ENCODE measurements at places on chromosomes 5 and 9.

DNA sequence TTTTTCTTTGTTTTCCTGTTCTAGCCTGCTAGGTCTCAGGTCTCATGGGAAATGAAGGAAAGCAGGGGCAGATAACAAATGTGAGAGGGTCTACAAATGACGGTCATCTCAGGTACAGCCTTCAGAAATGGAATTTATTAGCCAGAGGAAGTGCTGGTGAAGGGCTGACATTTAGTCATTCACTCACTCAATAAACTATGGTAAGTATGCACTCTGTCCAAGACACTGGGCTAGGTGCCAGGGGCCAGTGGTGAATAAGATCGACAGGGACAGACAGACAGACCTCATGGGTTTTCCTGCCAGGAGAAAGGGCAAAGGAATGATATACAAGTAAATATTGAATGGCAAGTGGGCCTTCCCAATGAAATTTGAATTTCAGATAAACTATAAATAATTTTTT, 6.3 kb downstream of the PDE6A start:
- DNase-seq: no peak

GRCh38 chr5:137095597-137095996, 403.5 kb downstream of the SPOCK1 start:
- no peak for DNase-seq

DNA sequence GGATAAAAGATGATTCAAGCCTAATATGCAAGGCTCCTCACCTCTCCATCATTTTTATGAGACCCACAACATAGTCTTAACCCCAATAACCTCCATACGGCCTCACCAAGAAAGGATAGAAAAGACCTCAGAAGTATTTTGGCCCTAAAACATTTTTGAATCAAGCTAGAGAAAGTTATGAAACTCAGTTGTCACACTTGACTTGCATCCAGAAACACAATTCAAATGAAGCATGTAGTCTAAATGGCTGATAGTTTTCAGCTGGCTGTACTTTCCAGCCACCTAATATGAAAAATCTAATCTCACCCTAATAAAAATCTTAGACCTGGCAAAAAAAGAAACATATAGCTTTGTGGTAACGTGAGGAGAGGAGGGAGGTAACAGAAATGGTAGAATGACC, 116.1 kb downstream of the ARL15 start:
- no peak for DNase-seq

DNA sequence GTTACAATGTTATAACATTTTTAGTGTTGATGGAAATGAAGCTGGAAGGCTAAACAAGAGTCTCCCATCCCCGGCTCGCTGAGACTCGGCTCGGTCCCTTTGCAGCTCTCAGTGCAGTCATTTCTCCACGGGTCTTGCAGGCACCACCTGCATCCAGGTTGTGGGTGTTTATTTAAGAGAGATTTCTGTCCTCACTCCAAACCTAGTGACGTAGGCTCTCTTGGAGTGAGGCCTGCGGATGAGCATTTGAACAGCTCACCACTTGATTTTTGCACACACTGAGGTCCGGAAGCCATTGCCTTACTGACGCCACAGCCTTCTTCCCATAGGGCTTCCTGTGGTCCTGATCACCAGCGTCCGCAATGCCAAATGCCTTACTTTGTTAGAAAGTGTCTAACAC, 197.7 kb upstream of the OTULINL start:
- no peak for DNase-seq

- no peak for DNase-seq
These were observed 20.7 kb downstream of the SKP2 start for GRCh38 chr5:36172599-36172998.

- DNase-seq: no peak
These were observed 31.1 kb upstream of the MAMDC2 start for GRCh38 chr9:70012569-70012968.

- DNase-seq: no peak
These were observed 307.4 kb upstream of the SEMA6A start for GRCh38 chr5:116881921-116882531.

- no peak for DNase-seq
These were observed 62.1 kb downstream of the ZSWIM6 start for GRCh38 chr5:61394078-61394704.

All from stimulated activated CD4-positive, alpha-beta T cell treated with anti-CD3 and anti-CD28 coated beads, Interleukin-12 subunit alpha, Interleukin-12 subunit beta, amount 100 ng/mL, for 48 hours (primary cell).